ENCODE measurements at places on chromosomes 1 and 21. TPM values are rescaled to one million over a fixed set of nuclear protein-coding genes. Genes with fewer than 3 reads are reported as not detected.

SLC6A17 gene
- total RNA-seq = not detected

POFUT2 gene
- 39.1 TPM for total RNA-seq

RIIAD1 gene
- total RNA-seq = not detected

FOXO6 gene
- 0.18 TPM for total RNA-seq

KRTCAP2 gene
- 105 TPM for total RNA-seq

IFNLR1 gene
- total RNA-seq = 0.09 TPM

HSPB7 gene
- 0.38 TPM for total RNA-seq

FAM163A gene
- 0.09 TPM for total RNA-seq

PLEKHA6 gene
- 2.9 TPM for total RNA-seq

AXDND1 gene
- not detected for total RNA-seq

ACTN2 gene
- total RNA-seq = 1.8 TPM

DEPDC1 gene
- total RNA-seq = 5.6 TPM

FLG2 gene
- total RNA-seq = not detected

LORICRIN gene
- total RNA-seq = not detected

MRTO4 gene
- total RNA-seq = 26.5 TPM

TBX15 gene
- total RNA-seq = 0.28 TPM

BTG2 gene
- 33.4 TPM for total RNA-seq

PLA2G2F gene
- not detected for total RNA-seq

CD2 gene
- total RNA-seq = not detected

RNU1-1 gene
- 5,329 TPM for total RNA-seq

CFAP107 gene
- total RNA-seq = not detected

HSPA6 gene
- total RNA-seq = 0.75 TPM

OR2L3 gene
- not detected for total RNA-seq

GBP4 gene
- total RNA-seq = 2.4 TPM

DDOST gene
- 290 TPM for total RNA-seq

BARHL2 gene
- total RNA-seq = not detected

PCSK9 gene
- under 0.01 TPM for total RNA-seq

IGSF21 gene
- not detected for total RNA-seq

SYTL1 gene
- under 0.01 TPM for total RNA-seq

ZSCAN20 gene
- total RNA-seq = 6.9 TPM
